ENCODE measurements at places on chromosomes 4 and X.
A peak's percentile ranks its signal among the peaks of the same experiment; 100 is the strongest.

DNA sequence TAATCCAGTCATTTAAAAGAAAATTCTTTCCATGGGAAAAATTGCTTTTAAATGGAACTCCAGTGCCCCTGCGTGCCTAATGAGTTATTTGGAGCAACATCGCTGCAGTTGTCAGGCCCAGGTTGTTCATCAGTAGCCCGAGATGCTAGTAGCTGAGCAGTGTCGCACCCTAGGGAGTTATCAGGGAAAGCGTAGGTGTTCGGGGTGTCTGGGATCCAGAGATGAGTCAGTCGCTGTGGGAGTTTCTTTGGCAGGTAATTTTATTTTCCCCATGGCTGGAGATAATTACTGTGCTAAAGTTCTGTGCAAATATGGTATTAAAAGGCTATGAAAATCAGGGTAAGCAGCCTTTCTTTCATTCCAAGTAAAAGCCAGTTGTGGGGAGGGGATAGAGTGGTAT is 49.4 kb downstream of the ANXA3 start:
- no peak for DNase-seq

DNA sequence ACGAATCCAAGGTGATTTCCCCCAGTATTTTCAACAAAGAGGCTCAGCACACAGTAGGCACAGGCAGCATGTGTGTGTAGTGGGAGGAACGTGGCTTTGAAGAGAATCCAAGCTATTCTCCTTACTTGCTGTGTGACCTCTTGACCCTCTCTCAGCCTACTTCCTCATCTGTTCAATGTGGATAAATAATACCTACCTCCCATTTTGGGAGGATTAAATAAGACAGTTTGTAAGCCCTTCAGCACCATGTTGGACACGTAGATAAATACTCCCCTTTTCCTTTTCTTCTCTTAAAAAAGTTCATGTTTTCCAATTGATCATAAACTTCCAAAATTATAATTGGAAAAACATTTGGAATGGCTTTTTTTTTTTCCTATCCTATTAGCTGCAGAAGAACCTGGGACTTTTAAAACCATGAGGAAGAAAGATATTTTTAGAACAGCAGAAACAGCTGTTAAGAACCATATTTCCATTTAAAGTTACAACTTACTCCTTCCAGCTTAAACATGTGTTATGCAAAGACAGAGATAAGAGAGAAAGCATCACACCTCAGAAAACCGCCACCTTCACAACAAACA is 56.1 kb upstream of the TMEM131L start:
- peak; percentile 22 for DNase-seq

GRCh38 chr4:35252866-35253265 is 991.4 kb downstream of the ARAP2 start:
- DNase-seq: no peak

GRCh38 chrX:122771933-122772332 is 412.1 kb upstream of the GRIA3 start:
- DNase-seq: no peak

GRCh38 chr4:37667197-37668100 is 18.7 kb downstream of the RELL1 start:
- DNase-seq: no peak

- DNase-seq: no peak
Measured at GRCh38 chrX:69117876-69118526, 47.3 kb downstream of the PJA1 start.

GRCh38 chrX:72554448-72555140 is 18.0 kb downstream of the HDAC8 start:
- DNase-seq: no peak

- peak; percentile 26 for DNase-seq
Measured at GRCh38 chrX:70970482-70970995, 39.6 kb upstream of the SLC7A3 start.

DNA sequence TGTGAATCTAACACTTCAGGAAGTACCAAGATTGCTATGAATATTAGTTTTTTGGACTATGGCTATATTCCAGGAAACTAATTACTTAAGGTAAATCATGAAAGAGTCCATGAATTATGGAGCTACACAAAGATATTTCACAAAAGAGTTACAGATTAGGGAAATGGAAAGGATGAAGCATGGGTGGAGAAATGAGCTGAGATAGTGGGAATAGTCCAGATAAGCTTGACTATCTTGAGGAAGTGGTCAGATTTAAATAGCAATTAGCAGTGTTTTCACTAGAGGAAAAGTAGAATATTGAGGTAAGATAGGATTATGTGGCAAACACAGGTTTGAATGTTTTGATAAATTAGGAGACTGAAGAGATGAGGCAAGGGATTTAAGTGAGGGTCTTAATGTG is 42.1 kb upstream of the C1GALT1C1 start:
- DNase-seq: no peak

GRCh38 chr4:156584100-156584499 is 387.5 kb downstream of the PDGFC start:
- no peak for DNase-seq

DNA sequence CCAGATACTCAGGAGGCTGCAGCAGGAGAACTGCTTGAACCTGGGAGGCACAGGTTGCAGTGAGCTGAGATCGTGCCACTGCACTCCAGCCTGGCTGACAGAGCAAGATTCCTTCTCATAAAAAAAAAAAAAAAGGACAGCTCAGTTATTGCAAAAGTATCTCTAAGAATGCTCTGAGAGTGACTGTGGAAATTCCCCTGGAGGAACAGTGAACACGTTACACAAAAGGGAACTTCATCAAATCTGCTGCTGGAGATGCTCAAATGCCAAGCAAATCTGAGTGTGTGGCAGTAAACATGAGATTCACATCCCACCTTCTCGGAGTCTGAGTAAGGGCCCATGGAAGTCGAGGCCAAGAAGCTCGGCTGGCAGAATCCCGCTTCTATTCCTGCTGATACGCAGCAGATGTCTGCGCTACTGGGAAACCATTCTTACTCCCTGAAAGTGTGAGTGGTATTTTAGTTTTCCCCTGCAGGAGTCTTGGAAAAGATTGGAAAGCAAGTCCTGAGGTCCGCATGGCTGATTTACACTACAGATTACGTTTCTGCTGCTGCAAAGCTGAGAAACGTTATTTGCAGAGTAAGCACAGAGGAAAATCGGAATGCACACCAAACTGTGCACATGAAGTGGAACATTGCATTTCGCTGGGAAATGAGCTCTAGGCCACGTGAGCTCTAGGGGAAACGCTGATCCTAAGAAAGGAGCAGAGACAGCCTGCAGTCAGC is 162.9 kb downstream of the NSUN7 start:
- peak; percentile 15 for DNase-seq

GRCh38 chrX:18861511-18861910 is 122.4 kb downstream of the PHKA2 start:
- DNase-seq: no peak

DNA sequence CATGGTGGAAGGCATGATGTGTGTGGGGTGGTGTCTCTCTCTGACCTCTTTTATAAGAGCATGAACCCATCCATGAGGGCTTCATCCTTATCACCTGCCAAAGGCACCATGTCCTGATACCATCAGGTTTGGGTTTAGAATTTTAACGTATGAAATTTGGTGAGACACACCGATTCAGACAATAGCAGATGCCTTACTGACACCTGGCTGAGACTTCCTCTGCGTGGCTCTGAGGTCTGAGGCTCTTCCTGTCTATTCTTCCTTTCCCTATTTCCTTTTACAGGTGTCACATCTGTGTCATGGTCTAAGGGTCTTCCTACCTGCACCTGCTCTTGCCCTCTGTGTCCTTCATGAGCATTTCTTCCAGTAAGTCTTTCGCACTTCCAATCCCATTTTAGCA is 320.7 kb upstream of the CLNK start:
- no peak for DNase-seq

Data from common myeloid progenitor, CD34-positive (primary cell).